ENCODE measurements at places on chromosomes 11 and 22.
A peak's percentile ranks its signal among the peaks of the same experiment; 100 is the strongest.

DNA sequence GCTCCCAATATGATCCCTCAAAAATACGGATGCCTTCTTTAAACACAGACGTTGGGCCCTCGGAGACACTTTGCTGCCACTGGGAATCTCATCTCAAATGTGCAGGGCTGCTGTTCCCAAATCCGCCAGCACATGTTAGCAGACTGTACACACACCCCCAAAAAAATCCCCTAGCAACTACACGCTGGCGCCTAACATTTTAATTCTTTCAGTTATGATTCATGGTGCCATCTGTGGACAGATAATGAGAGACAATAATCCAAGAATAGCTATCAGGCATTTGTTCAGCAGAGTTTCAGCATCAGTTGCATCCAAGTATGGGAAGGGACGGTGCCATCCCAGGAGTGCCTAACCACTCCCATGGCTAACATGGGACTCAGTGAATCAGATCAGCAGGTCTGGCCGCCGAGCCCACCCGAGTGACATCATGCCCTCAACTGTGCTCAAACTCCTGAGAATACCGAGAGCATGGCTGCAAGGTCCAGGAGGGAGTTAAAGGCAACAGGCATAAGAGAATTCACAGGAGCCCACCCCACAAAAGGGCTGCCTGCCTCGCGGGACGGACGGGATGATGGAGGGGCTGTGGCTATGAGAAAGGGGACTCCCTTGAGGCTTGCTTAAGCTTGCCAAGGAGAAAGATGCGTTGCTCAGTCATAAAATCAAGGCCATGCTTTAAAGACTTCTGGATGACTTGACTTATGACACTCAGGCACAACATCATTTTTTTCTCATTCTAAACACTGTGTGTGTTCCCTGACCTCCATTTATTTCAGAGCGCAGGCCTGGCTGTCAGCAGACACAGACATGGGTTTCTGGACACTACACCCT is 337.0 kb downstream of the SHANK2 start:
- DNase-seq, result peak; percentile 56

- peak; percentile 69 for DNase-seq
Observed at GRCh38 chr11:2528301-2529050, 83.7 kb downstream of the KCNQ1 start.

- DNase-seq, result no peak
Observed at GRCh38 chr11:100863080-100863581, 176.0 kb downstream of the ARHGAP42 start.

DNA sequence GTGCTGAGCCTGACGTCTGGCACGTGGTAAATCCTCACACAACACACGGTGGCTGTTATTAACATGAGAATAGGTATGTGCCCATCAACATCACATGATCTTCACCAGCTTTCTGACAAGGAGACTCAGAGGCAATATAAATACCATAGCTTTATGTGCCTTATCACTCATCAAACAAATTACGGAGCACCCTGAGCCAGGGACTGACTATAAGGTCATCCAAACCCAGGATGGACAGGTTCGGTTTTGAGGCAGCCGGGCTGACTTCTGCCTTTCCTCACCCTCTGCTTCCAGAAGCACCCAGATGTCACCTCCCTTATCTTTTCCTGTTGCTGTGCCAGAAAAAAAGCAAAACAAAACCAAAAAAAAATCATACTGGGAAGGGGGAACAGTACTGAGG is 5.7 kb upstream of the PLAAT3 start:
- DNase-seq, result no peak

GRCh38 chr11:2776351-2777061 is 76.7 kb upstream of the KCNQ1OT1 start:
- peak; percentile 55 for DNase-seq

DNA sequence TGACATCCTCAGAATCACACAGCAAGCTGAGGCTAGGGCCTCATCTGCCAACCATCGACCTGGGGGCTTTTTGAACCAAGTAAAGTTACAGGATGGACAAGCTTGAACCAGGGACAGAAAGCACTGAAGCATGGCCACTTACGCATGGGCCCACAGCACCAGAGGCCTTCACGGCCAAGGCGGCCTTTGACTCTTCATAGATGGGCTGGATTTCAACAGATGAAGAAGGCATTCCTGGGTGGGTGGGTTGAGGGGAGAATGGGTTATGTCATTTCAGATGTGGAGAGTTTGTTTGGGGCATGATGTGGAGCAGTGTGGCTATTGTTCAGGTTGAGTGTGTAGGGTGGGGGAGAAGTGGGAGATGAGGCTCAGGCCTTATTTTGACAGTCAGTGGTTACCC is 60.2 kb downstream of the LRRC32 start:
- peak; percentile 35 for DNase-seq

Data from cardiac septum (tissue), 1 donor.